ENCODE measurements at places on chromosomes 11 and 22. TPM values are rescaled to one million over a fixed set of nuclear protein-coding genes. Genes with fewer than 3 reads are reported as not detected.

The FAM111B gene
- total RNA-seq: 0.12 TPM

The GRAMD1B gene
- total RNA-seq: 0.68 TPM

The ALDH3B2 gene
- total RNA-seq: not detected

The PGA5 gene
- not detected for total RNA-seq

The FTH1 gene
- 1,762 TPM for total RNA-seq

The C1QTNF5 gene
- 11.6 TPM for total RNA-seq

The SCGB1D4 gene
- not detected for total RNA-seq

The TIMP3 gene
- 62.1 TPM for total RNA-seq
